ENCODE measurements at places on chromosomes 3 and 15.

- no peak for DNase-seq
Measured at GRCh38 chr3:56855856-56856512, 54.2 kb upstream of the ARHGEF3 start.

GRCh38 chr15:38308797-38309196 is 56.2 kb downstream of the SPRED1 start:
- DNase-seq: no peak

DNA sequence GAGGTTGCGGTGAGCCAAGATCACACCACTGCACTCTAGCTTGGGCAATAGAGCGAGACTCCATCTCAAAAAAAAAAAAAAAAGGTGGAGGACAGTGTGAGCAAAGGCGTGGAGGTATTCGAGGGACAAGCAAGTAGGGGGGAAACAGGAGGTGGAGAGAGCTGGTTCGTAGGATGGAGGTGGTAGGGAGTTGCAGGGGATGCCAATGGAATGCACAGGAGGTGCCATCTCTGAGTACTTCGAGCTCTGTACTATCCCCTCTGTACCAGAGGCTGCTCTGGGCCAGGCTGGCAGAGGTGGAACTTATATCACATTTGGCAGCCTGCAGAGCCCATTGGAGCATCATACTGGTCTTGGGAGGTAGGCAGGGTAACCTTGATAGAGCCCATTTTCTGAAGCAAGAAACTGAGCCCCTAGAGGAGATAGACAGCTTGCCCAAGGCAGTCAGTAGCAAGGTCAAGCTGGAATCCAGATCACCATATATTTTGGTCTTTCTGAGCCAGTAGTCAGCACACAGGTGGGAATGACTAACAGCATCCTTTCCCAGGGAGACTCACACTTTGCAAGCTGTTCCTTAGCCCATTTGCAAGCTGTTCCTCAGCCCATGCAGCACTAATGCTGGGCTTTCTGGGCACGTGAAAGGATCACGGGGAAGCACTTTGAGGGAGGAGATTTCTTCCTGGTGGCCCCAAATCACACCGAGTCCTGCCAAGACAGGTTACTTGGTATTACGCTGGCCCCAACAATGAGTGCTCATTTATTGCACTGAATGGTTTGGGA is 9.2 kb upstream of the CCDC33 start:
- no peak for DNase-seq

GRCh38 chr3:9786825-9787669 is 5.2 kb downstream of the TADA3 start:
- no peak for DNase-seq

DNA sequence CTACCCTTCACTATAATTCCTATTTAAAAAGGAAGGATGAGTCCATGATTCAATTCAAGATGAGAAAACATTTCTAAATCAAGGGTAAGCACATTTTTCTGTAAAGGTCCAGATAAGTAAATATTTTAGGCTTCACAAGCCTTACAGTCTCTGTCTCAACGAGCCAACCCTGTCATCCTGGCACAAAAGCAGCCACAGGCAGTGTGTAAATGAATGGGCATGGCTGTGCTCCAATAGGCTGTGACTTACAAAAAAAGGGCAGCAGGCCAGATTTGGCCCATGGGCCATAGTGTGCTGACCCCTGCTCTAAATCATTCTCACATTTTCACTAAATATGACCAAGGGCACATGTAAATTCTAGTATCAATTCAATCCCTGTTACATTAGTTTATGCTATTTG is 200.4 kb downstream of the WNT5A start:
- no peak for DNase-seq

GRCh38 chr3:72261566-72262564 is 476.9 kb upstream of the PROK2 start:
- no peak for DNase-seq

DNA sequence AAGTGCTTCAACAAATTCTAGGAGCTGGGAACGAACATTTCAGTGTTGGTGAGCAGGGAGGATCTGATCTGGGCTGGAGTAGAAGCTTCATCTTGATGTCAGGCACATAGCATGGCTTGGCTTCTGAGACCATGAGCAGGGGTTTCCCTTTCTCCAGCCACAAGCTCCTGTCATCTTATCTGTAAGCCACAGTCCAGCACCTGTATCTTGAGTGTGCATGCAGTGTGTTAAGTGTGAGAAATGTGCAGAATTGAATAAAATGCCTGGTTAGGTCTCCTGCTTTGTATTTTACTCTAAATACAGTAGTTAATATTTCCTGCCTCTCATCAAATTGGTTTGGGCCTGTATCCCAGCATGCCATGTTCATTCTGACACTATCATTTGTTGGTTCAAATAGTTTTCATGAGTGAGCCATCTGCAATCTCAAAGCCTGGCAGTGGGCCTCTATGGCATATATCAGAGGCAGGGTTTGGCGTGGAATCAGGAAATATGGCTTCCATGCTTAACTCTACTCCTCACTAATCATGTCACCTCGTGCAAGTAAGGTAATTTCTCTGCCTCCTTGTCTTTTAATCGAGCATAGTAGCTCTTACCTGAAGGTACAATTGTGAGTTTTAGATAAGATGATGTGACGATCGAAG is 43.3 kb downstream of the TLNRD1 start:
- DNase-seq: no peak

GRCh38 chr15:39539466-39539865 is 41.4 kb upstream of the THBS1 start:
- DNase-seq: no peak

DNA sequence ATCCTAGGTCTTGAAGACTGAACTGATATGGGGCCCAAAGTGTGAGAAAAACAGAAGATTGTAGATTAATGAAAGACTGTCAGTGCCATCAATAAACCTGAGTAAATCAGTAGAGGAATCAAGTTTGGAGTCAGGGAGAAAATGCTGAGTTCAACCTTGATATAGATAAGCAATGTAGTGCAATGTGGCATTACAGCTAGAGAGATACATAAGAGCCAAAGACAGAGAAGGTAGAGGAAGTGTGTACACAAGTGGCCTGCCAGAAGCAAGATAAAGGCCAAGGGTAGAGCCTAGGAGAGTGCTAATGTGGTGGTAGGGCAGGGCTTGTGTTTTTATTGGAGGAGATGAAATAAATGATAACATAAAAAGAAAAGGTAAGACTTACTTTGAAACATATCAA is 26.0 kb upstream of the EID1 start:
- no peak for DNase-seq

- no peak for DNase-seq
Measured at GRCh38 chr15:97082830-97083229, 752.3 kb downstream of the NR2F2 start.

DNA sequence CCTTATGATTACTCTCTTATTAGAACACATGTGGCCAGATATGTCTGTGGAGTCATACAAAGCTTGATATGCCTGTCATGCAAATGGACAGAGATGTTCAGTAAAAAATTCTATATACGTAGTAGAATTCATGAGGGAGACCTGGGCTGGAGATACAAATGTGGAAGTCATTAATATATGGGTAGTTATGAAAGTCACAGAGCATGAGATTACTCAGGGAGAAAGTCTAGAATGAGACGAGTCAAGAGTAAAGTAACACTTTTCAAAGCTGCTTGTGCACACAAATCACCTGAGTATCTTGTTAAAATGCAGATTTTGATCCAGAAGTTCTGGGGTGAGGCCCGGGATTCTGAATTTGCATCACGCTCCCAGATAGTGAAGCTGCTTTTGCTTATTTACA is 28.4 kb downstream of the OXSM start:
- no peak for DNase-seq

DNA sequence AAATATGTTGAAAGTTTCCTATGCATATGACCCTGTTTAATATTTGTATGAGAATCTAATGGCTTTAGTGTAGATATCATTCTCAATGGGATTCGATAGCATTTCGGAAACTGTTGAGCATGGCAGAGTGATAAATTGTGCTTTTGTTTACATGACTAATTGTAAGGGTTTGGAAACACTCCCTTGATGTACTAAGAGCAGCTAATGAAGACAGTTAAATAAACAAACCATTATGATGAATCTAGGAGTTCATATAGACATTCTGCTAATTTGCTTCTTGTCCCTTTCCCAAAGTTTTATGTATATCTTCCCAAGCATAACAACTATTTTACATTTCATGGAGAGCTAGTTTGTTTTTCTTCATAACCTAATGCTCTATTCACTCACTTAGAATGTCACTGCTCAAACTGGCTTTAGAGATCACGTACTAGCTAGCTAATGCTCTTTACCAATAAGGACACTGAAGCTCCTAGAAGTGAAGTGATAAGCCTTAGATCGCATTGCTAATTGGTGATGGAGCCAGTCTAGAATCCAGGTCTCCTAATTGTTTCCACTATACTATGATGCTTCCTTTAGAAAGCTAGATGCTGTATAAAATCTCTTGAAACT is 140.8 kb downstream of the TP63 start:
- DNase-seq: no peak

DNA sequence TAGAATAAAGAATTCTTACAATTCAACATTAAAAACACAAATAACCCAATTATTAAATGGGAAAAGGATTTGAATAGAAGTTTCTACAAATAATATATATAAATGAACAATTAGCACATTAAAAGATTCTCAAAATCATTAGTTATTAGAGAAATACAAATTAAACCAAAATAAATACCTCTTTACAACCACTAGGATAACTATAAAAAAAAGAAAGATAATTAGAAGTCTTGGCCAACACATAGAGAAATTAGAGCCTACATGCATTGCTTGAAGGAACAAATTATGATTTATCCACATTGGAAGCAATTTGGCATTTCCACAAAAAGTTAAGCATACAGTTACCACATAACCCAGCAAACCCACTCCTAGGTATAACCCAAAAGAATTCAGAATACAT is 502.3 kb upstream of the UBE2E2 start:
- DNase-seq: no peak

DNA sequence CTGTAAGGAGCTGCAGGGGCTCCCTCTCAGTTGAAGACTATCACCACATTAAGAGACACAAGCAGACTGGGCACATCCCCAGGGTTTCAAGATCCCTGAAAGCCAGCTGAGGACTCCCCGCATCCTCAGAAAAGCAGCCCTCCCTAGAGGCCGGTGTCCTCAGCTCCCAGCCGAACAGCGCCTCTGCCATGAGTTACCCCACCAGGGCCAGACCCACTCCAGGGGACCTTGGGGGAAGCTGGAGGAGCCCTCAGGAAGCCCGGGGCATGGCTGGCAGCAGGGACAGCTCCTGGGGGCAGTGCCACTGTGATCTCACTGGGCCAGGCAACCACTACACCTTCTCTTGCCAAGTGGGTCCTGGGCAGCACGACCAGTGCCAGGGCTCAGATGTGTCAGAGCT is 8.1 kb downstream of the KLF15 start:
- DNase-seq: no peak

GRCh38 chr3:177352424-177352823 is 155.1 kb upstream of the TBL1XR1 start:
- DNase-seq: no peak

DNA sequence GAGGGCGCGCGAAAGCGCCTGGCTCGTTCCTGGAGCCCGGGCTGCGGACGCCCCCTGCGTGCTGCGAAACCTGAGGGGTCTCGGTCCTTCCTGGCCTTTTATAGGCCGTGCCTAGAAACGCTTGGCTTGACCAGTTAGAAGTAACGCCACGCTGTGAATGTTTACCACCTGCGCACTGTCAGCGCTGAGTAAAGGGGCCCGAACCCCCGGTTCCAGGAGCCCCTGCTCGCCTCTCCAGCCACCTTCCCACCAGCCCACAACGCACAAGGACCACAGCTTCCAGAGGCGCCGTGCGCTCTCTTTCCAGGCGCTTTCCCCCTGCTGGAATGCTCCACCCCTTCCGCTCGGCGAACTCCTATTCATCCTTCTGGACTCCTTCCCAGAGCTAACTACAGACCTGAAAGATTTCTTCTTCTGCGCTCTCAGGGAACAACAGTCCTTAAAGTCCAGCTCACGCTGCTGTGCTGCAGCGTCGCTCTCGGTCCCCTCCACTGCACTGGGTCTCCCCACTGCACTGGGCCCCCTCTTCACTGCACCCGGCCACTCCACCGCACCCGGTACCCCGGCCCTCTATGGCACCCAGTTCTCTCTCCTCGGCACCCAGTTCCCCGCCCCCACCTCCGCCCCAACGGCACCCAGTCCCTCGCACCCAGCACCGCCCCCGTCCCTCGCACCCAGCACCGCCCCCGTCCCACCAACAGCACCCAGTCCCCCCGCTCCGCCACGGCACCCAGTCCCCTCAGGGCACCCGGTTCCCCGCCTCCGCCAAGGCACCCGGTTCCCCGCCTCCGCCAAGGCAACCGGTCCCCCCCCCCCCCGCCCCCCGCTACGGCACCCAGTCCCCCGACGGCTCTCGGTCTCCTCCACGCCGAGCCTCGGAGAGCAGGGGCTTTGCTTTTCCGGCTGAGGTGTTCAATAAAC is 69.8 kb downstream of the SQOR start:
- no peak for DNase-seq

All from cortex of kidney (tissue), 1 donor.